ENCODE measurements at places on chromosomes 6 and 20. TPM values are rescaled to one million over a fixed set of nuclear protein-coding genes. Genes with fewer than 3 reads are reported as not detected.

The HSPA12B gene
- total RNA-seq, result 3.3 TPM

The CDSN gene
- not detected for total RNA-seq

The SMLR1 gene
- total RNA-seq, result not detected

The MACROD2 gene
- total RNA-seq, result 58.1 TPM

The MMP24OS gene
- total RNA-seq, result 4.8 TPM

The RMND1 gene
- total RNA-seq, result 29.5 TPM

The RPL7L1 gene
- 81.9 TPM for total RNA-seq

The PLCB1 gene
- total RNA-seq, result 54.5 TPM

The CENPQ gene
- 6.5 TPM for total RNA-seq

The MYL9 gene
- 0.36 TPM for total RNA-seq

The CALHM4 gene
- total RNA-seq, result not detected

The CD24 gene
- total RNA-seq, result 430 TPM

The CASS4 gene
- 1.1 TPM for total RNA-seq

The SLC17A2 gene
- not detected for total RNA-seq

The ULBP1 gene
- 0.82 TPM for total RNA-seq

The IRF4 gene
- 0.27 TPM for total RNA-seq

The RBPJL gene
- not detected for total RNA-seq

The CBLN4 gene
- 2.6 TPM for total RNA-seq

The TAF8 gene
- total RNA-seq, result 14.9 TPM

The FRK gene
- 0.36 TPM for total RNA-seq

The FRS3 gene
- 5.2 TPM for total RNA-seq

The TEAD3 gene
- total RNA-seq, result 2.1 TPM

The NTSR1 gene
- total RNA-seq, result 1.8 TPM

The ABCC10 gene
- total RNA-seq, result 23.6 TPM

The LY86 gene
- total RNA-seq, result 2.6 TPM

The MLIP gene
- total RNA-seq, result 6.3 TPM

The ZFP57 gene
- total RNA-seq, result not detected

The LTA gene
- total RNA-seq, result not detected

The ID4 gene
- total RNA-seq, result 118 TPM

The TBC1D32 gene
- 44.4 TPM for total RNA-seq

The TUBB2B gene
- 1,395 TPM for total RNA-seq

The PLEKHG1 gene
- total RNA-seq, result 45.2 TPM

The KCNK17 gene
- total RNA-seq, result 1.5 TPM

The COL20A1 gene
- total RNA-seq, result 2.7 TPM

The NHLRC1 gene
- total RNA-seq, result 2.8 TPM

The PRDM13 gene
- total RNA-seq, result 4.7 TPM

The LY6G5C gene
- total RNA-seq, result 3.4 TPM

The PPP1R14C gene
- total RNA-seq, result 30.2 TPM

The MAN1A1 gene
- total RNA-seq, result 31.1 TPM

The ARG1 gene
- total RNA-seq, result 1.3 TPM

The FAM83B gene
- total RNA-seq, result 0.64 TPM

The MED20 gene
- 17.6 TPM for total RNA-seq

All from cerebellum (tissue), 4 donors.